NCI-H774 (cell line): ENCODE measurements at places on chromosomes 5 and 9.

GRCh38 chr5:52690236-52690768 lies 97.4 kb upstream of the ITGA1 start:
- DNase-seq: no peak

- DNase-seq: no peak
These were observed 15.8 kb downstream of the CORO2A start for GRCh38 chr9:98176391-98177259.

DNA sequence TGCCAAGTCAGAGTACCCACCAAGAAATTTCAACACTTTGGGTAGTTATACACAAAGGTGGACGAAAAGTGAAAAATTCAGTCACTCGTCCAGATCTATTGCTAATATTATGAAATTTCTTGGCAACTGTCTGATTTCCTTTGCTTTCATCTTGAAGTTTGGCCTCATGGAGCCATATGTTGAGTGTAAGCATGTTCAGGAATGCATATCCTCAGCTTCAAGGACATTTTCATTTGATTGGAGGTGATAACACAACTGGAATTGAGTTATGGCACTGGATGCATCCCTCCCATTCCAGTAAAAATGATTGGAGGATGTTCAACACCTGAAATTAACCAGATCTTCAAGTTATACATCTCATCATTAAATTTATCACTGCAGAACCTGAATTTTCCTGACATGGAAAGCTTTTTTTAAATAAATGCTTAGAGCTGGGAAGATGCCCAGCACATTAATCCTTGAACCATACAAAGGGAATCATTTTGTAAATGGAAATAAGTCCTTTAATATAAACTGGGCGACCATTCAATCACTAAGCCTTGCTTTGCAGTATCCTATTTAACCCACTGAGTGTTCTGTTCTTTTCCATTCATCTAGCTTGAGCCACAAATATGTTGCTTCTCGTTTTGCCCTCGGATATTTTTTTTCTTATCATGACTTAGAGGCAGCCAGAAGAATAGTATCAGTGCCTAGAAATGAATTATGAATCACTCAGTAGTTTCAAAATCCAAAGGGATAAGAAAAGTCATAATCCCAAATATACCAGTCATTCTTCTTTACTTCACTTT lies 273.7 kb upstream of the PIK3R1 start:
- DNase-seq: no peak

- no peak for DNase-seq
These were observed 24.6 kb upstream of the CER1 start for GRCh38 chr9:14747111-14747510.

DNA sequence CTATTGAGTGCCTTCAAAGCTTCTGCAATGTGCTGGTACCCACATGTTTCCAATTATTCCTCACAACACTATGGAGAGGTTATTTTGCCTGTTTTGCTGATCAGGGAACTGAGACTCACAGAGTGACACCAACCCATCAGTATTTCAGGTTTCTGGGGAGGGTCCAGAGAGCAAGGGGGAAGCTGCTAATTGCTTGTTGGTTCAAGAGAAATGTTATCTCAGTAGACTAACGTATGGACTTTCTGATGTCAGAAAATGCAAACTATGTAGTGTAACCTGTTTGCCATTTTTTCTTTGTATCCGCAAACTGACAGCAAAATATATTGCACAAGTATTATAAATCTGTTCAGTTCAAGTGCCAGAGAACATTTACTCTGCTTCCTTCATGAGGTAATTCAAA lies 108.3 kb upstream of the MSX2 start:
- DNase-seq: no peak

DNA sequence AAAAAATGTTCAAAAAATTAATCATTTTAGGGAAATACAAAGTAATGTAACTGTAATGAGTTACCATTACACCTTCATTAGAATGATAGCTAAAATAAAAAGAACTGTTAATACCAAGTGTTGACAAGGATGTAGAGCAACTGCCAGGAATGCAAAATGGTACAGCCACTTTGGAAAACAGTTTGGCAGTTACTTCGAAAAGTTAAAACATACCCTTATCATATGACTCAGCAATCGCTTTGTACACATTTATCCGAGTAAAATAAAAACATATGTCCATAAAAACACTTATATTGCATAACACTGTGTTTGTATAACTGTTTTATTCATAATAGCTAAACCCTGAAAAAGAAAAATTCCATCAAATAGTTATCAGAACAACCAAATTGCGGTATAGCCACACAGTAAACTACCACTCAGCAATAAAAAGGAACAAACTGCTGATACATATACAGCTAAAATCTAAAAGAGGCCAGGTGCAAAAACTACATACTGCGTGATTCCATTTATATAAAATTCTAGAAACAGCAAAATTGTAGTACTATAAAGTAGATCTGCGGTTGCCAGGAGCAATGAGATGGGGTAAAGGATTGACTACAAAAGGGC lies 61.7 kb downstream of the RFX3 start:
- DNase-seq: no peak
